RWPE2 (cell line): ENCODE measurements at places on chromosomes 3 and 15.
A peak's percentile ranks its signal among the peaks of the same experiment; 100 is the strongest.

GRCh38 chr15:55195996-55196395, 745 bp downstream of the RSL24D1 start:
- DNase-seq = no peak
- peaks cover 48% of the 10 kb centered on the region for H3K36me3 ChIP-seq
- H3K27me3 ChIP-seq = no peaks in the 10 kb centered on the region
- peak overlapping the region; percentile 91 for H3K4me3 ChIP-seq

GRCh38 chr15:95210436-95210981, 979.1 kb downstream of the MCTP2 start:
- H3K27ac ChIP-seq = no peak overlapping the region
- no peak overlapping the region for H3K4me3 ChIP-seq
- DNase-seq = no peak
- no peaks in the 10 kb centered on the region for H3K36me3 ChIP-seq

GRCh38 chr3:23308986-23309625, 106.0 kb downstream of the UBE2E2 start:
- no peak for DNase-seq
- H3K27ac ChIP-seq = no peak overlapping the region
- H3K4me1 ChIP-seq = no peaks in the 10 kb centered on the region
- H3K4me3 ChIP-seq = no peak overlapping the region

DNA sequence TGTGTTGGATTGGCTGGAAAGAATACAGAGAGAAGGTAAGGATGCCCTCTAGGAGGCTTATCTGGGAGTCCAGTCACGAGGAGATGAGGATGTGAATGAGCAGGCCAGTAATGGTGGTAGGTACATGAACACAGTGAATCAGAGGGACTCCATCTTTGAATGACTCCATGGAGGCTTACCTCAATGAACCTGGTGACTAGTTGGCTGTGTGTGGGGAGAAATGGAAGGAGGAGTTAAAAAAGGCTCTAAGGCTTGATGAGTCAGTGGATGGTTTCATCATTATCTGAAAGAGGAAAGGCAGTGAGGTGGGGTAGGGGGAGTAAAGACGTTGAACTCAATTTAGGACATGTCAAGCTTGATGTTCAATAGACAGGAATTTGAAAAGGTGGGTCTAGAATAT, 61.1 kb downstream of the KCNAB1 start:
- H3K27me3 ChIP-seq = no peaks in the 10 kb centered on the region
- no peak overlapping the region for H3K27ac ChIP-seq
- H3K4me1 ChIP-seq = peaks cover 7% of the 10 kb centered on the region

GRCh38 chr15:47570044-47570443, 147.3 kb upstream of the SEMA6D start:
- no peak overlapping the region for H3K4me3 ChIP-seq
- no peaks in the 10 kb centered on the region for H3K36me3 ChIP-seq
- H3K4me1 ChIP-seq = peaks cover 5% of the 10 kb centered on the region
- DNase-seq = no peak
- H3K27me3 ChIP-seq = no peaks in the 10 kb centered on the region

GRCh38 chr15:89377024-89377841, 42.6 kb upstream of the POLG start:
- H3K4me3 ChIP-seq = no peak overlapping the region
- no peak overlapping the region for H3K27ac ChIP-seq
- DNase-seq = no peak
- peaks cover 23% of the 10 kb centered on the region for H3K4me1 ChIP-seq
- H3K36me3 ChIP-seq = no peaks in the 10 kb centered on the region

DNA sequence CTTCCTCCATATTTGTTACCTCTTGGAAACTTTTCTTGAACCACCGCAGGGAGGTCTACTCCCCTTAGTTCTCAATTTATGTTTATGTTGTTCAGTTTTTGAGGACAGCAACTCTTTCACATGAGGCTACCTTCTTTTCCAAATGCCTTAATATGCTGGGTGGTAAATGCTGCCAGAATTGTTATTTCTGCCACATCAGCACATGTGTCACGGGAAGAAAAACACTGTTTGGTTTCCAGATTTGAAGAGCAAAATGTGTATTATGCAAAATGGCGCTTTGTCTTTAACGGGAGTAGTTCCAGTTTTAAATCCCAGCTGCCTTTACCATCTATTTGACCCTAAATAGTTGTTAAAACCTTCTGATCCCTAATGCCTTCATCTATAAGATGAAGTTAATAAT, 606.2 kb upstream of the TBL1XR1 start:
- H3K27me3 ChIP-seq = no peaks in the 10 kb centered on the region
- no peaks in the 10 kb centered on the region for H3K4me1 ChIP-seq
- no peaks in the 10 kb centered on the region for H3K36me3 ChIP-seq
- no peak overlapping the region for H3K4me3 ChIP-seq

DNA sequence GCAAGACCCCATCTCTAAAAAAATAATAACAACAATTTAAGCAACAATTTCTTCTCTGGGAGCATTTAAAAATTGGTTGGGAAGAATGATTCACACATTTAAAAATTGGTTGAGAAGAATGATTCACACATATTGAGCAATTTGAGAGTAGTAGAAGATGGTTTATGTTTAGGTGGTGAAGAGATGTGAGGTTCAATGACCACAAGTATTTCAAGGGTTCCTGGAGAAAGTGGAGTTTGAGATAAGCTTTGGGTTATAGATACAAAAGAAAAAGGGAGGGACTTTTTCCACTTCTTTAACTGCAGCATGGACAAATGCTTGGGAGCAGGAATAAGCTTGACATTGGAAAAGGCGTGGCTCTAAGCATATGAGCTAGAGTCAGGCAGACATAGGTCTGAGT, 145.7 kb upstream of the NPHP3 start:
- DNase-seq = no peak
- no peak overlapping the region for H3K4me3 ChIP-seq
- H3K27ac ChIP-seq = no peak overlapping the region
- H3K27me3 ChIP-seq = peaks cover 6% of the 10 kb centered on the region
- no peaks in the 10 kb centered on the region for H3K36me3 ChIP-seq
- H3K4me1 ChIP-seq = no peaks in the 10 kb centered on the region

- no peak for DNase-seq
- H3K27me3 ChIP-seq = no peaks in the 10 kb centered on the region
- H3K27ac ChIP-seq = no peak overlapping the region
- H3K4me1 ChIP-seq = peaks cover 21% of the 10 kb centered on the region
- H3K36me3 ChIP-seq = no peaks in the 10 kb centered on the region
Measured at GRCh38 chr15:81293728-81294515, 30.0 kb downstream of the STARD5 start.

DNA sequence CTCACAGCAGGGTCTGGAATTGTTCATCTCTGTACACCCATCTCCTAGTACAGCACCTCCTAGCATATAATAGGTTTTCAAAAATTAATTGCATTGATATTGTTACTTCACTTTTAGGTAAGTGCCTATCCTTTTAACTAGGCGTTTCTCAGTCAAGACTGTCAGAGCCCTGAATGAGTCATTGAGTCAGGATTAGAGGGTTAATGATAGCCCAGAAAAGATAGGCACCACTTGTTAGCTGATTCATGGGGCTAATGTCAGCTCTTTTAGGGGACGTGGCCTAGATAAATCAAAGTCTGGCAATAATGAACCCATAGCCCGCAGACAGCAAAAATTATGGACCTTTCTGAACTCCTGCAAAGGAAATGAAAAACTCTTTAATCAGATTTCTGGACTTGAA, 42.9 kb downstream of the TIMP4 start:
- H3K27me3 ChIP-seq = peaks cover 12% of the 10 kb centered on the region
- no peaks in the 10 kb centered on the region for H3K4me1 ChIP-seq
- H3K4me3 ChIP-seq = no peak overlapping the region
- H3K27ac ChIP-seq = no peak overlapping the region
- DNase-seq = no peak

DNA sequence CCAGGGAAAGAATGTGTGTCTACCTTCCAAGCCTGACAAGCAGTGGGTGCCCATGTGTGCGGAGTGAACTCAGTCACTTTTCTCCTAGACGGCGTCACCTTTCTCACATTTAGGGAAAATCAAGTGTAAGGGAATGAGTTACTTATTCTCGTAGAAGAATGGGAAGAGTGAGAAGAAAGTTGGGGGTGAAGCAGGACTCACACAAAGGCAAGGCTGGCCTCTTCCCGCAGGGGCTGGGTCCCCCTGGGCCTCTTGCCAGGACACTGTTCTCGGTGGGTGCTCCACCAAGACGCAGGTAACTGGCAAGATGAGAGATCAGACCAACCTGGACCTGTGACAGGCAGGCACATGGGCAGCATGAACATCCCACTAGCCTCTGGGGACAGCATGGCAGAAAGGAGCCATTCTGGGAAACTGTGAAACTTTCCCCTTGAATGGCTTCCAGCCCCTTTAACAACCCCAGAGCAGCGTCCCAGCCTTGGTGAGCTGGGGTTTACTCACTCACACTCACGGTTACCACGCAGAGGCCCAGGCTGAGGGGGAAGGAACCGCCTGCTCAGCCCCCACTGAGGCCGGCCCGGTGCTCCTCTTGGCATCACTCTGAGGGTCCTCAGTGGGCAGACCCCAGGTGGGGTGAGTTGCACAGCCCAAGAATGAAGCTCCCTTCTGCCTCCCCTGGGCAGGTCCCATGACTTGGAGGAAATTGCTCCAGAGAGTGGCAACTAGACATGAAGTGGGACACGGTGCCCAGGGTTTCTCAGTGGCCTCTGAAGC, 15.0 kb upstream of the SRP14 start:
- no peaks in the 10 kb centered on the region for H3K36me3 ChIP-seq
- DNase-seq = no peak
- H3K27me3 ChIP-seq = no peaks in the 10 kb centered on the region
- no peak overlapping the region for H3K4me3 ChIP-seq

DNA sequence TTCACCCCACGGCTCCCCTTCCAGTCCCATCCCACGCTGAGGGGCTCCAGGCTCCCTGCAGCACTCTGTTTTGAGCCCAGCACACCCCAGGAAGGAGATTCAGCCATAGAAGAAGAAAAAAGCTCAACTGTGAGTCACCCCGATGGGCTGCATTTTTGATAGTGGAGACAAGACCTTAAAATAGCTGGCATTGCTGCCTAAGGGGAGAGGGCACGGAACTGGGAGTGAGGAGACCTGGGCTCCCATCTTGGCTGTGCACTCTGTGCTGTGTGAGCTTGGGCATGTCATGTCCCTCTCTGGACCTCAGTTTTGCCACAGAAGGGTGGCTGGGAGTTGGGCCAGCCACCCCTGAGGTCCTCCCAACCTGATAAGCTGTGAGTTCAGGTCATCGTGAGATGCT, 57.2 kb upstream of the SMAD6 start:
- H3K36me3 ChIP-seq = no peaks in the 10 kb centered on the region
- H3K4me1 ChIP-seq = no peaks in the 10 kb centered on the region
- H3K4me3 ChIP-seq = no peak overlapping the region
- DNase-seq = no peak

GRCh38 chr15:48596415-48596814, 49.1 kb downstream of the FBN1 start:
- H3K27me3 ChIP-seq = no peaks in the 10 kb centered on the region
- H3K36me3 ChIP-seq = no peaks in the 10 kb centered on the region
- H3K4me1 ChIP-seq = no peaks in the 10 kb centered on the region
- DNase-seq = no peak

GRCh38 chr3:145286937-145287336, 874.0 kb downstream of the PLOD2 start:
- no peak for DNase-seq
- no peaks in the 10 kb centered on the region for H3K4me1 ChIP-seq
- H3K27ac ChIP-seq = no peak overlapping the region
